ENCODE measurements at places on chromosomes 2 and 18.

DNA sequence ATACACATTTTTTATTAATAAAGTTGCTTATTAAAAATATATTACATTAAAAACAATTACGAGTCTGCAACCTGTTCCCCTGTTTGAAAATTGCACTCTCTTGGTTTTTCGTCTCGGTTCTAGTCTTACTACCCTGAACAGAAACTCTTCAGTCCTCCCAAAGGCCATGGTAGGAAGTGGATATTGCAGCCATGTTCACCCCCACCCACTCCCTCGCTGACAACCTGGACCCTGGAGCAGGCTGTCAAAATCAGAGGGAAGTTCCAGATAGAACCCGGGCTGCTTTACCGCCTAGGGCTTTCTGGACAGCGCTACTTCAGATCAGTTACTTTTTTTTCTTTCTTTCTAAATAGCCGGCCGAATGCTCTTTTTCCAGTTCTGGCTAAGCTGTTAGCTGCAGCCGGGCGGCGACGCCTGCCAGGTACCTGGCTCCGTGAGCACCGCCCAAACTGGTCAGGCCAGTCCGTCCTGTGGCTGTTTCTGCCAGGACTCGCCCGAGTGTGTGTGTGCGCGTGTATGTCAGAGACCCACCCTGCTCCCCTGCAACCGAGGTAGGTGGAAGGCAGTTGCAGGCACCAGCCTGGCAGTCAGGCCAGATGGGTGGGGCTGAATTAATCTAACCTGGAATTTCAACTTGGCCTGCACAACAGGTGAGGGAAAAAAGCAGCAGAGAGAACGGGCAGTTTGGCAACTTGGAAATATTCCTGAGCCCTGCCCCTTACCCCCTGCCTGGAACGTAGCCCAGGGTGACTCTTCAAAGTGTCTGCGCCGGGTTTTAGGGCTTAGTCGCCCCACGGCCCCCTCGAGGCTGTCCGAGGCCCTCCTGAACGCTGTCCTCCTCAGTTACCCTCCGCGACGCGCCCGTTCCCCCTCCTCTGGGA, 1.1 kb upstream of the TET3 start:
- DNase-seq: peak; percentile 35

DNA sequence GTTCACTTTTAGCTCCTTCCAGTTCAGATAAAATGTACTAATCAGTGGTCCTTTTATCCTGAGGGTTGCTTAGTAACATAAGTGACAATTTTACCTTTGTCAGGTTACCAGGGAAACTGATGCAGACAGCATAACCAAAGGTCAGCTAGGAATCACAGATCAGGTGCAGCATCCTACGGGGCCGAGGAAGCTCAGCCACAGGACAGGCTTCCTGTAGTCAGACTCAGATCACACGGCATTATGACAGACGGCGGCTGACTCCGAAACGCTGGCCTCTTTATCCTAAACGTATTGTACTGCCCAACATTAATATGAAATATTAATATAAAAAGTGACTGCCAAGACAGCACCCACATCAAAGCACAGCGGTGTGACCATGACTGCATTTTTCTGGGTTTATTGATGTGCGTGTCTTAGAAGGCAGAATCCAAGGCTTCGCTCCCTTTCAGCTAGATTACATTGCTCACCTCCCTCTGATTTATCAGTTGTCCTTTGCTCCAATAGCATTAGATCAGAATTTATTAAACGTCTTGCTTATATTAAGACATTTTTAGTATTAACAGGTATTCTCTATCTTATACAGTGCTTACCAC, 444.5 kb downstream of the CMPK2 start:
- no peak for DNase-seq

DNA sequence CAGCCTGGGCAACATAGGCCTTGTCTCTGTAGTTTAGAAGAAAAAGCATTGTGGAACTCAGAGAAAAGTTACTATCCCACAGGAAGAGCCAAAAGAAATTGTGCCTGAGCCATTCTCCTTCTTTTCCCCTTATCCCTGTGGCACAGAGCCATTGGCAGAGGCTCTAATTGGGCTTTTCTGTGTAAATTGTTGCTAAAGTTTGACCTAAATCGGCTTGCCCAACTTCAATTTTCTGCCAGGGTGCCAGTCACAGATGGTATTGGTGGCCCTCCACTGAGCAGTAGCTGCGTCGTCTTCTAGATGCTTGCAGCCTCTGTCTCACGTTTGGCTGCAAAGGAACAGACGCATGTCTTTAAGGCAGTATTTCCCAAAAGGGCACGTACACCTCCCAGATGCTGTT, 30.3 kb downstream of the ZNF532 start:
- DNase-seq: no peak

DNA sequence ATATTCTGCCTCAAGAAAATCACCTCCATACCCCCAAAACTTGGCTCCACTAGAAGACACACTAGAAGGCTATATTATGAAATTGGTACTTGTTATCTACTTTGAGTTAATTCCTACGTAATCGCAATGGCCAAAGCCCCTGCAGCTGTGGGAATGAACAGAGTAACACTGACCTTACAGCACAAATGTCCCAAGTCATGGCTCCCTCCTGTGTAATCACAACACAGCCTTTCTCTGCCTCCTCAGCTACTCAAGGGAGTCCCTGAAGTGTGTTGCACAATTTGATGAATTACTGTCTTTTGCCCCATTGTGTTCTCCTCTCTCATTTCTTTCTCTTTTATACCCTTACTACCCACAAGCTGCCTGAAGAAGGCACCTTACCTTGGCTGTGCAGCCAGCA, 375.2 kb downstream of the ARHGAP15 start:
- DNase-seq: no peak

DNA sequence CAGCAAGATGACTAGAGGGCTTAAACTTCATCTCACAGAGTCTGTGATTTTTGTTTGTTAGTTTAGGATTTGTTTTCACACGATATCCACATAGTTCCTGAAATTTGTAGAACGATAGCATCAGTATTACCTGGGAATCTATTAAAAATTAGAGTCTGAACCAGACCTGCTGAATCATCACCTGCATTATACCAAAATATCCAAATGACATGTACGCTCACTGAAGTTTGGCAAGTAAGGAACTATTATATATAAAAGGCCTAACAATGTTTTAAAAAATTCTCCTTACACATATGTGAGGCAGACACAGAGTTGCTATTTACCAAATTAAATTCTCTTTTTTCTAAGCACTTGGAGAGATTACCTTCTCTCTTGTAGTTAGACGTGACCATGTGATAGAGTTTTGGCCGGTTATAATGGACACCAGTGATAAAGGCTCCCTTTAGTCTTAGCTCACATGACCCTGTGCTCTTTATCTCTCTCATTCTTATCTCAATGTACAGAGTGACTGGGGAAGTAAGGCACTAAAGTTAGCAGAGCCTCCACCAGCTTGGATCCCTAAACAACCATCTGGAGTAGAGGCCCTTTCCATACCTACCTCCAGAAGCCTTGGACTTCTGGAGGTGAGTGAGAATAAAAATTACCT, 363.1 kb downstream of the DSC3 start:
- no peak for DNase-seq

DNA sequence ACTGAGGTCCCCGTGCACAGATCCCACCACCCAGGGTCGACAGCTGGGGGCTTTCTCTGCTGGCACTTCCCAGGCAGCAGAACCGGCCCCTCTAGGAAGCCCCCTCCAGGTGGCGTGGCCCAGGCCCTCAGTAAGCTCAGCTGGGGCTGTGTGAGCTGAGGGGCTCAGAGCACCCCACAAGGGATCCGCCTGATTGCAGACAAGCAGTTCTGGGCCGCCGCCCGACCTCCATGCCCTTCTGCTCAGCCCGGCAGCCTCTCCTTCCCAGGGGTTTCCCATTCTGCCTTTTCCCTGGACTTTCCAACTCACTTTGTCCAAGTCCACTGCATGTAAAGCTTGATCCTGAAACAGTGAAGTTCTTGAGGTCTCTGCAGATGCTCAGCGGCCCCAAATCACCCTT, 76.4 kb downstream of the NFATC1 start:
- DNase-seq: no peak

GRCh38 chr2:7225848-7226247, 308.6 kb downstream of the RNF144A start:
- DNase-seq: no peak

DNA sequence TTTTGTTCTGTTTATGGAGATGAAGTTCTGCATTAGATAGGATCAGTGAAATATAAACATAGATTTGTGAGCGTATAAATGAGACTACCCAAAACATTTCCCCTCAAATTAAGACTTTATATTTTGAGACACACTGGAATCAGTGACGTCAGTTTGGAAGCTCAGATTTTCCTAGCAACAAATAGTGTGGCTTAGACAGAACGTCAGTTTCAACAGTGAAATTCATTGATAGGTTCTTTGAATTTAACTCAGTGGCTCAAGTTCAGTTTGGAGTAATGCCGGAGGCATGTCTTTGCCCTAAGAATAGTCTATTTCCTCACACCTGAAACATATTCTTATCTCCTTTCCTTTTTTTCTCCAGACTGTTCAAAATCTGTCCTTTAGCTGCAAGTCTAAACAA, 113.6 kb upstream of the ARHGAP15 start:
- no peak for DNase-seq

DNA sequence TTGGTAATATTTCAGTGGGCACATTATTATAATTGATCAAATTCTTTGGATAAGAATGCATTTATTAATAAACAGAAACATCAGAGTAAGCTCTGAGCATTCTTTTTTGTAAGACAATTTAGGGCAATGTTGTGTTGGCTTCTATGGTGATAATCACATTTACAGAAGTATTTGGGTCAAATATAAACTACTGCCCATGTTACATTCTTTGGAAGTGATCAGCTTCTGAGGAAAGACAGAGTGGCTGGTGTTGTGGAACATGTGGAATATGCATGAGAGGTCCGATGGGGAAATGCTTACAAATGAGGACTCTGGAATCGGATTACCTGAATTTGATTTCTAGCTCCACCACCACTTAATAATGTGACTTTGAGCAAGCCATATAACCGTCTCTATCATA, 19.4 kb downstream of the SERPINB13 start:
- no peak for DNase-seq

DNA sequence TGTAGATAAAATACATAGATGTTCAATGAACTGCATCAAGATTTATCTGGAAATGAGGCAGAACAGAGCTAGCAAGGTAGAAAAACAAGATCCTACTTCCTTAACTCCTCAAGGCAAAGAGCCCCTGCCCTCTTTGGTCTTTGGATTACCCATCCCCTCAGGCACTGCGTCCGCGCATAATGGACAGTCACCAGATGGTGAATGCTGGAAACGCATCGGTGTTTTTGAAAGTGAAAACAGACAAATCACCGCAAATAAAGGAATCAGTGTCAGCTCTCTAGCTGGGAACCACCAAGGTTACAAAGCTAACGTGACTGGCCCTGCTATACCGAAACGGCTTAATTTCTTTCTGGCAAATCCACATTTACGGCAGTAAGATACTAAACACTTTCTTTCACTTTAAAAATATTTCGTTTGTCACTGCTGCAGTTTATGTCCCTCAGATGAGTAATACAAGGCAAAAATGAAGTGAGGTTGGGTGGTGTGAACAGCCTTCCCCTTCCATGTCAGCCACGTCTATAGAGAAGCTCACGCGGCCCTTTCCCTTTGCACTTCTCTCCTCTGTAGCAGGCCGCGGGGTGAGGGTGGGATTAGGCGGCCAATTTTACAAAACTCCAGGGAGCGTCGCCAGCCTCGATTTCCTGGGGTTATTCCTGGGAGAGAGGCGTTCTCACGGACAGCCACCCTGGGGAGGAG, 627 bp upstream of the GALR1 start:
- DNase-seq: no peak

DNA sequence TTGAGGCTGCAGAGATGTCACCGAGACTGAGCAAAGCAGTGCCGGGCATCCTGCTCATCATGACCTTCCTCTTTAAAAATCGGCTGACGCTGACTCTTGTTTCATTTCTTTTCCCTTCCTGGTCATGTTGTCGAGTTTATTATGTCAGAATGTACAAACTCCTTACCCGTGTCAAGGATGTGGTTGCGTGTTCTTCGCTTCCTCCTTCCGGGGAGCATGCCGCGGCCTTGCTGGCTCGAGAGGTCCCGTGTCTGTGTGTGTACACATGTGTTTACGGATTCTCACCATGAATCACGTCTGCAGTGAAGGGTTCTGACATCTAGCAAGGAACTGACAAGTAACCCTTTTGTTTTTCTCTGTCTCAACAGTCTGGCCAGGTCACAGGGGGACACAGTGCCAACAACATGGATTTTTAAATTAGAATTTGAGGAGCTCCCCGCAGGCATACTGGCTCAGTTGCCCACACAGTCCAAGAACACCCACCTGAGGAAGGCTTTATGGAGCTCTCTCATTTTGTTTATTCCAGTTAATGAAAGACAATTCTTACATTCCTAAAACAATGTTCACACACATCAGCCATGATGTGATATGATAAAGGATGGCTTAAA, 60.2 kb downstream of the MYT1L start:
- DNase-seq: no peak

DNA sequence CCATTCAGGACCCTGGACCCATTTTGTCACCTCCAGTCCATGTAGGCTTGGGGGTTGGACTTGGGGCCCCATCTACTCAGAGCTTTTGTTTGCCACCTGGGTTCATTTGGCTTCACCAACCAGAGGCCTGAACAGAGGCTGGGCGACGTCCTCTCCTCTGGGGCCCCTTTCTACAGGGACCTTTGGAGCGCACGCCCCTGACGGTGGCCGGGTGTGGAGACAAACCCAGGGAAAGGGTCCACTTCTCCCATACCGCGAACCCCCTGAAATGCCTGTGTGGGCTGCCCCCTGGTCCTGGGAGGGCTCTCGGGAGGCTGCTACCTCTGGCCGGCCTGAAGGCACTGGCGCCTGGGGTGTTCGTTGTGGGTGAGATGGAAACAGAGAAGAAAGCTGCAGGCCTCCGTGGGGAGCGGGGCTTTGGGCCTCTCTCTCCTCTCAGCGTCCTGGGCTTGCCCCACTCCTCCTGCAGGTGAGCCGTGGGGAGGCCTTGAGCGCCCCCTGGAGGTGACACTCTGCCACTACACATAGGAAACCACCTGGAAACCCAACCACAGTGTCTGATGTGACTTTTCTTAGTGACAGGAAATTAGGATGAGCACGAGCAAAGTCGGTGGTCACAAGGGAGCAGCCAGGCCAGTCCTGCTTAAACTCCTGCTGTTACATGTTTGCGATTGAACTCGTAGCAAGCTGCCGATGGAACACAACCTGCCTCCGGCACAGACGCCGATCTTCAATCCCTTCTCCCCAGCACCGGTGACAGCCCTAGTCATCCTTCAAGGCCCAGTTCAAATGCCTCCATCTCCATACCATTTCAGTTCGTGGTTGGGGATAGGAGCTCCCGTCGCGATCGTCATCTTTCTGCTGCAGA, 12.0 kb upstream of the NTSR2 start:
- peak; percentile 87 for DNase-seq

GRCh38 chr2:220935789-220936321, 636.2 kb downstream of the EPHA4 start:
- DNase-seq: no peak

GRCh38 chr2:223782629-223783028, 54.8 kb downstream of the AP1S3 start:
- DNase-seq: no peak

Measured in GM12892 (cell line).